AG10803 (cell line): ENCODE measurements at places on chromosomes 1 and 21.
A peak's percentile ranks its signal among the peaks of the same experiment; 100 is the strongest.

- DNase-seq: peak; percentile 27
These were observed 132.1 kb upstream of the PRMT6 start for GRCh38 chr1:106924360-106924759.

DNA sequence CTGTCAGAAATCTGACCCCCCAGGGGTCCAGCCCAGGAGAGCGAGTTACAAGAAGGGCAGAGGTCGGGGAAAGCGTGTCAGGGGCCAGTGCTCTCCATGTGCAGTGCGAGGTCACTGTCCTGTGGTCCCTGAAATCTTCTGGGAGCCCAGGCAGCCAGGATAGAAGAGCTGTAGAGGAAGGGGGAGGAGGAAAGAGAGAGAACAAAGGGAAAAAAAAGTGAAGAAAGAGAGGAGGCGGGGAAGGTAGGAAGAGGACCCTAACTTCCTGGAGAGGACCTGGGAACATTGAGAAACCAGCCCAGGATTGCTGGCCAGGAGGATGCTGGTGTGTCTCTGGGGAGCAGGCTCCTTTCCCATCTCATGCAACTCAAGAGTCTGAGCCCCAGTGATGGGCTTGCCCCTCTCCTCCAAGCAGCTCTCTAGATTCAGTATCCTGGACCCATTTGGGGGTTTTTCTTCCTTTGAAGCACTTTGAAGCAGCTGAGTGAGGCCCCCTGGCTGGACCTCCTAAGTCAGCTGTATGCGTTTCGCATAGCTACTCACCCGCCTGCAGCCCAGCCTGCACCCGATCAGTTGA is 6.8 kb upstream of the INAVA start:
- DNase-seq: no peak

DNA sequence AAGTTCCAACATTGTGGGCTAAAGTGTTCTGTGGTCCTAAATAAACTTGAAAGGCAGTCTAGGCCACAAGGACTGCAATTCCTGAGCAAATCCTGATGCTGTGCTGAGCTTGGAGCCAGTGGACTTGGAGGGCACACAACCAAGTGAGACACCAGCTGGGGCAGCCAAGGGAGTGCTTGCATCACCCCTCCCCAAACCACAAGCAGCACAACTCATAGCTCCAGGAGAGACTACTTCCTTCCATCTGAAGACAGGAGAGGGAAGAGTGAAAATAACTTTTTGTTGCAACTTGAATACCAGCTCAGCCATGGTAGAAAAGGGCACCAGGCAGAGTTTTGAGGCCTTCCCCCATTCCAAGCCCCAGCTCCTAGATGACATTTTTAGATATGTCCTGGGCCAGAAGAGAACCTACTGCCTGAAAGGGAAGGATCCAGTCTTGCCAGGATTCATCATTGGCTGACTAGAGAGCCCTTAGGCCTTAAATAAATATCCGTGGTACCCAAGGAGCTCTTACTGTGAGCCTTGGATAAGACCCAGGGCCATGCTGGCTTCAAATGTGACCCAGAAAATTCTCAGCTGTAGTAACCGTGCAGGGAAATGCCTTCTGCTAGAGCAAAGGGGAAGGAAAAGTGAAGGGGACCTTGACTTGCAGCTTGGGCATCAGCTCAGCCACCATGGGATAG is 35.4 kb upstream of the LRRC8B start:
- DNase-seq: peak; percentile 60

GRCh38 chr1:22728751-22729399 is 18.2 kb downstream of the EPHB2 start:
- no peak for DNase-seq

GRCh38 chr1:201916649-201917249 is 28.1 kb downstream of the SHISA4 start:
- DNase-seq: peak; percentile 67

DNA sequence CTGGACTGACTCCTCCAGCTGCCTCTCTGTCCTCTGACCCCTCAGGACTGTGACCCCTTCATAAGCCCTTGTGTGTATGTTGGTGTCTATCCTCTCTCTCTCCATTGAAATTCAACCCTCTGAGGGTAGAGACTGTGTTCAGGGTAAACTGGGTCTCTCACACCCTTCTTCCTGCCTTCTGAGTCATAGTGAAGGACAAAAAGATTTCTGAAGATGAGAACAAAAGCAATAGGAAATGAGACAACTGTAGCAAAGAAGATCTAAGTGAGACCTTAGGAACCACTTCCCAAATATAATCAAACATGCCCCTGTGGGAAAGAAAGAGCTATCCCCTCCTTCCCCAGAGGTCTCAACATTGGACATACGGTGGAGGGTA is 16.9 kb downstream of the NUAK2 start:
- DNase-seq: no peak

GRCh38 chr1:18446751-18447150 is 34.0 kb upstream of the KLHDC7A start:
- DNase-seq: no peak

DNA sequence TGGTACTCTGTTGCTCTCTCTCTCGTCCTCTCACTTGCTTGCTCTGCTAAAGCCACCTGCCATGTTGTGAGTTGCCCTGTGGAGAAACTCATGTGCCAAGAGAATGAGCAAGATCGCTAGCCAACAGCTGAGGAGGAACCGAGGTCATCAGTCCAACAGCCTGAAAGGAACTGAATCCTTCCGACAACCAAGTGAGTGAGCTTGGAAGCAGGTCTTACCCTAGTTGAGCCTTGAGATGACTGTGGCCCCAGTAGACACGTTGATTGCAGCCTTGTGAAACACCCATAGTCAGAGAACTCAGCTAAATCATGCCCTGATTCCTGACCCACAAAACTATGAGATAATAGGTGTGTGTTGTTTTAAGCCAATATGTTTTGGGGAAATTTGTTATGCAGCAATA is 48.1 kb upstream of the BACH1 start:
- no peak for DNase-seq

DNA sequence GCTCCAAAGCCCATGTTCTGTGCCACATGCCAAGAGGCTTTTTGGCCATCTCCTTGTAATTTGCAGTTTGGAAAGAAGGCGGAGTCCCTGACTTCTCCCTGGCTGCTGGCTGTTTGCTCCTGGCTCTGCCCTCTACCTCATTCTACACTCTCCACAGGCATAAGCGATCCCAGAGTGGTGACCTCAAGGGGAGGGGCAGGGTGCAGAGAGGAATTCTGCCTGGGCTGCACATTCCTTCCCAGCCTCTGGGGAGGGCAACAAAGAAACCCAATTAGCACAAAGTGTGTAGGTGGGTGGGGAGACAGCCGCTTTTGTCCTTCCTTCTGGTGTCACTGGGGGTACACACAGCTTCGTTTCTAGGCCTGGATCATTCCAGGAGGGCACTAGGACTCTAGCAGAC is 95.3 kb downstream of the HIVEP3 start:
- peak; percentile 55 for DNase-seq

DNA sequence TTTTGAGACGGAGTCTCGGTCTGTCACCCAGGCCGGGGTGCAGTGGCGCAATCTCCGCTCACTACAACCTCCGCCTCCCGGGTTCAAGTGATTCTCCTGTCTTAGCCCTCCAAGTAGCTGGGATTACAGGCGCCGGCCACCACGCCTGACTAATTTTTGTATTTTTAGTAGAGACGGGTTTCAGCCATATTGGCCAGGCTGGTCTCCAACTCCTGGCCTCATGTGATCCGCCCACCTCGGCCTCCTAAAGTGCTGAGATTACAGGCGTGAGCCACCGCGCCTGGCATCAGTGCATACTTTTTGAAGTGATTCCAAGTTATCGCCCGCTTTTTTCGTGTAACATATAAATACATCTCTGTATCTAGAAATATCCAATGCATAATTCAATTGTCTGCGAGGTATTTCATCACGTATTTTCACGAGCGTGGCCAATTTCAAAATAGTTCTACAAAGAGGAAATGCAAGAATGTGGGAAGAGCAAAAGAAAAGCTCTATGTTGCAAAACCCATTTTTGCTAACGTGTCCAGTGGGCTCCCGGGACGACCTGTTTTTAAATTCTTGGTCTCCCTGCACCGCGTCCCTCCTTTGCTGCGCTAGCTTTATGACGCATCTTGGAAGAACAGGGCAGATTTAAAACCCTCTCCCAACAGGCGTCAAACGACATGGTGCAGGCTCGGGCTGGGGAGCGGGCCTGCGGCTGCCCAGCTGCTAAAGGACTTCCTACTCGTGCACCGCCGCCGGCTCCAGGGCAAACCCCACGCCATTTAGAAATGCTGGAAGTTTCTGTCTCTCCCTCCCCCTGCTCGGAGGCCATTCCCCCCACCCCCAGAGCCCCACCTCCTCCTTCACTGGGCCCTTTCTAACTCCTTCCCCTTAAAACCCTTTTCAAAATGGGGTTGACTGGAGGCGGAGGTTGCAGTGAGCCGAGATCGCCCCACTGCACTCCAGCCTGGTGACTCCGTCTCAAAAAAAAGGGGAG is 923 bp upstream of the IFNGR2 start:
- DNase-seq: peak; percentile 93
